ENCODE measurements at places on chromosomes 7 and 10.

DNA sequence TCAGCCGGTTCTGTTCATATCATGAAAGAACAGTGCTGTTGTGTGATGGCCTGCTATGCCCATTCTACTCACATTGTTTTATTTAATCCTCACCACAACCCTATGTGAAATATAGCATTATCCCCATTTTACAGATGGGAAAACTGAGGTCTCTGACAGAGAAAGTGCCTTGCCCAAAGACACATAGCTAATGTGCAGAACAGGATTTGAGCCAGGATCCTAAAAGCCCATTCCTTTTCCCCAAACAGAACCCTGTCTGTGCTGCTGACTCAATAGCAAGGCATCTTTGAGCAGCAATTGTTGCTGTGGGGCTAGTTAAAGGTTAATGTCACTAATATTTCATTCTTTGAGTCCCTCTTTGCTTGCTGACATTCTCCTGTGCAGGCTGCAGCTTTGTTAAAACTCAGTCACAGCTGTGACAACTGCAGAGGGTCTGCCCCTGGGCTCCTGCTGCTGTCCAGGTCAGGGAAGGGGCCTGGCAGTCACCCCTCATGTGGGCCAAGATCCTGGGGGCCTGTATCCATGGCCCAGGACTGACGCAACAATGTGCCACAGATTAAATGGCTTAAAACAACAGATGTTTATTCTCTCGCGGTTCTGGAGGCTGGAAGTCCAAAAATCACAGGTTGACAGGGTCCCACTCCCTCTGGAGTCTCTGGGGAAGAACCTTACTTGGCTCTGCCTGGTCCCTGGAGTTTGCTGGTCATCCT lies 40.4 kb downstream of the AFAP1L2 start:
- no peak for DNase-seq

DNA sequence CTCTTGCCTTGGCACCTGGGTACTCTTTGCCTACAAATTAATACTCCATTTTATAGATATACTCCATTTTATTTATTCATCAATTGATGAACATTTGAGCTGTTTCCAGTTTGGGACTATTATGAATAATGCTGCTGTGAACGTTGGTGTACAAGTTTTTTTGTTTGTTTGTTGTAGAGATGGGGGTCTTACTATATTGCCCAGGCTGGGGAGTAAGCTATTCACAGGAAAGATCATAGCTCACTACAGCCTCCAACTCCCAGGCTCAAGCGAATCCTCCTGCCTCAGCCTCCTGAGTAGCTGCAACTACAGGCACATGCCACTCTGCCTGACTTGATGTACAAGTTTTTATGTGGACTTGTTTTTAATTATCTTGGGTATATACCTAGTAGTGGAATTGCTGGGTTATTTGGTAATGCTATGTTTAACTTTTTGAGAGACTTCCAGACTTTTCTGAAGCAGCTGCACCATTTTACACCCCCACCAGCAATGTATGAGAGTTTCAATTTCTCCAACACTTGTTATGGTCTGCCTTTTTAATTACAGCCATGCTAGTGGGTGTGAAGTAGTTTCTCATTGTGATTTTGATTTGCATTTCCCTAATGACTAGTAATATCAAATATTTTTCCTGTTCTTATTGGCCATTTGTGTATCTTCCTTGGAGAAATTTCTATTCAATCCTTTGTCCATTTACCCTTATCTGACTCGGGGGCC lies 15.9 kb downstream of the WBP1L start:
- DNase-seq = no peak

DNA sequence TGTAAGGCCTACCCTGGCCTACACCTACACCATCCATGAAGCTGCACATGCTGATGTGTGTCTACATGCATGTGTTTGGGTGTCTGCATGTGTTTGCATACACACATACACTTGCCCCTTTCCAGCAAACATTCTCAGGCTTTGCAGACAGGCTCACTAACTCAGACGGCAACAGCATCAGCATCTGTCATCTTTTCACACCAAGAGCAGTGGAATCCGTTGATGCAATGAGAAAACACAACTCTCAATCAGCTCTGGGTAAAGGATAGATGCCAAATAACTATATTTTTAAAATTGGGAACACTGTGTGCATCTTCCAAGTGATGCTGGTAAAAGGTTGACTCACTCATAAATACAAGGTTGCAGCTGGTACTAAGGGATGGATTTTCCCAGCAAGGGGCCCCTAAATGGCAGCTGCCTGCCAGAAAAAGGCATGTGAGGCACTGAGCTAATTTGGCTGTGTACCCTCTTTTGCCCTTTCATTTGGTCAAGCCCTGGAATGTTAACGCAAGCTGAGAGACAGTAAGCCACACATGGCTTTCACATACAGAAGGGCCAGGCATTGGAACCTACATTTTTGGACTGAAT lies 296.3 kb upstream of the NPSR1 start:
- no peak for DNase-seq

GRCh38 chr10:95536894-95537541 lies 24.2 kb downstream of the SORBS1 start:
- DNase-seq = no peak

GRCh38 chr7:42057331-42057730 lies 179.7 kb downstream of the GLI3 start:
- DNase-seq = no peak

- DNase-seq = no peak
Measured at GRCh38 chr10:580778-581177, 108.7 kb downstream of the DIP2C start.

DNA sequence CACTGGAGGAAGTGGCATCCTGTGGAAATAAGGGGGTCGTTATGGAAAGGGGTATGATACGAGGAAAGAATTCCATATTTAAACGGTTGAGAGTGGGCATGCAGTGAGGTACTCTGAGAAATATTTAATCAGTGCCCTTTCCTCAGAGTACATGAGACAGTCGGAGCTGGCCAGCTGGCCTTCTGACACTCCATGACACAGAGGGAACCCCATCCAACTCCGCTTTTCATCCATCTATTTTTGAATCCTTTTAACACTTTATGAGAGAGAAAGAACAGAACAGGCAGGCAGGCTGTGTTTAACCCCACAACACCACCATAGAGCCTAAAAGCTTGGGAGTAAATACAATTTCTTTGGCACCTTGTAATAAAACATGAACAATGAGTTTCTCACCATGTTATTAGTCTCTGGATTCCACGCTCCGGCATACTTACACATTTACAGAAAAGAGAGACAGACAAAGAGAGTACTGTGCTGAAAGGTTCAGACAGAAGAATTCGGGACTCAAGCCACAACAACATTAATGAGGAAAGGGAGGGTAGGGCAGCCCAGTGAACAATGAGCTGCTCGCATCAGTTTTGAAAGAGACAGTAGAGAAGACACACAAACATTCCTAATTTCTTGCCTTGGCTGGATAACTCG lies 124.2 kb upstream of the PDLIM1 start:
- no peak for DNase-seq

- no peak for DNase-seq
Measured at GRCh38 chr10:11576092-11576809, 35.2 kb downstream of the USP6NL start.

DNA sequence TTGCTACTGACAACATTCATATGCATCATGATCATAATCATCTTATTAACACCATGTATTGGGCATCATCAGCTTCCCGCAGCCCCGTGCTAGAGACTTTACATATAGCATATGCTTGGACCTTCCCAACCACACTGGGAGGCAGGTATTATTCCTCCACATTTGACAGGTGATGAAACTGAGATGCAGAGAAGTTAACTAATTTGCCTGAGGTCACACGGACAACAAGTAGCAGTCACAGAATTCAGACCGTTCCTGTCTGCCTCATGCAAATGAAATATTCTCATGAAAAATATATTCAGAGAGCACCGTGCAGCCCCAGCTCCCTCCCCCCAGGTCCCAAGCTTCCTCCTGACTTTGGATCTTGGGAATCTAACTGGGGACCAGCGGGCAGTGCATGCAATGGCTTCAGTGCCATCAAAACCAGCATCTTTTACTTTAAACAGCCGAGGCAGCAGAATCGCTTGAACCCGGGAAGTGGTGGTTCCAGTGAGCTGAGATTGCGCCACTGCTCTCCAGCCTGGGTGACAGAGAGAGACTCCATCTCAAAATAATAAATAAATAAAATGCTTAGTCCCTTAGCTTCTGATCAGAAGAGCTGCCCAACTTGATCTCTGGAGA lies 112.2 kb upstream of the GPR26 start:
- no peak for DNase-seq

DNA sequence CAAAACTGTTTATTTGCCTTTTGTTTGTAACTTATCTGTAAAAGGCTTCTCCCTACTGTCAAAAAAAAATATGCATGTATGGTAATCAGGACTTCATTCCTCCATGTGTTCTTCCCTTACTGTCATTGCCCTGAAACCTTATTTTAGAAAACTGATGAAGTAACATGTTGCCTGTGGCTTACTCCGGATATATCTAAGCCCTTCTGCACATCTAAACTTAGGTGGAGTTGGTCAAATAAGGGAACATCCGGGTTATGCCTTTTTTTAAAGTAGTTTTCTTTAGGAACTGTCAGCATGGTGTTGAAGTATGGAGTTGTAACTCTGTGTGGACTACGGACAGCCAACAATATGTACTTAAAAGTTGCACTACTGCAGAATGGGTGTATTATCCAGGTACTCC lies 6.2 kb downstream of the SAR1A start:
- no peak for DNase-seq

DNA sequence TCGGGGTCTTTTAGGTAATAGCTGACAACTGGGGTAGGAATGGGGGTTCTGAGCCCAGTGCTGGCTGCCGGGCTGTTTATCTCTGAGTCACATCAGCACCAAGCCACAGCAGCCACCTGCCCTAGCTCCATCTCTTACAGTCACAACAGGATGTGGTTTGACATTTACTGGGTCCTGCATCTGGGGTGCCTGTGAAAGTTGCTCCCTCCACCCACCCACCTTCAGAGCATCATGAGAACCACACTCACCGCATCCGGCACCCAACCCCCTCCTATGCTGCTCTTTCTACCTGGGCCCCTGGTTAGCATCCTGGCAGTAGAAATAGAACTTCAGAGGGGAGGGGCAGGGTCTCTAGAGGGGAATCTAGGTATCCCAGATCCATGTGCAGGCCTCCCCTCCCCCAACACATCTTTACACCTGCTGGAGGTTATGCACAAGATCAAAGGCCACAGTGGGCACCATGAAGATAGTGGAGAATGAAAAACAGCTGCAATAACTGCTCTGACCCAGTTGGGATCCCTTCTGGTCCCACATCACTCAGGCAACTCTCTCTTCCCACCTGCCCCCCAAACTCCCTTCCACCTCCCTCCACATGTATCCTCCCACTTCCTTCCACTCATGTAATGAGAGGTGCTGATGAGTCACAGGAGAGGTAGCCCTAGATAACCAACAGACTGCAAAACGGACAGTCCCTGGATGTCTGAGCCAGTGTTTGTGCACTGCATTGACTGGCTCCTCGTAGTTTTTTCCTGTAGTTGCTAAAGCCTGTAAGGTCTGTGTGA lies 38.2 kb downstream of the PRSS2 start:
- no peak for DNase-seq

GRCh38 chr10:122510326-122510725 lies 49.0 kb downstream of the HTRA1 start:
- no peak for DNase-seq

Data from sciatic nerve (tissue), 2 donors.